CD8-positive, alpha-beta memory T cell (primary cell): ENCODE measurements at places on chromosomes 7 and 10. TPM values are rescaled to one million over a fixed set of nuclear protein-coding genes. Genes with fewer than 3 reads are reported as not detected.

FAM241B gene
- total RNA-seq, result 10.8 TPM

AKR1C8 gene
- total RNA-seq, result not detected

BUB3 gene
- 255 TPM for total RNA-seq

ATAD1 gene
- 62.3 TPM for total RNA-seq

SP8 gene
- not detected for total RNA-seq

NXPH1 gene
- not detected for total RNA-seq

DNA sequence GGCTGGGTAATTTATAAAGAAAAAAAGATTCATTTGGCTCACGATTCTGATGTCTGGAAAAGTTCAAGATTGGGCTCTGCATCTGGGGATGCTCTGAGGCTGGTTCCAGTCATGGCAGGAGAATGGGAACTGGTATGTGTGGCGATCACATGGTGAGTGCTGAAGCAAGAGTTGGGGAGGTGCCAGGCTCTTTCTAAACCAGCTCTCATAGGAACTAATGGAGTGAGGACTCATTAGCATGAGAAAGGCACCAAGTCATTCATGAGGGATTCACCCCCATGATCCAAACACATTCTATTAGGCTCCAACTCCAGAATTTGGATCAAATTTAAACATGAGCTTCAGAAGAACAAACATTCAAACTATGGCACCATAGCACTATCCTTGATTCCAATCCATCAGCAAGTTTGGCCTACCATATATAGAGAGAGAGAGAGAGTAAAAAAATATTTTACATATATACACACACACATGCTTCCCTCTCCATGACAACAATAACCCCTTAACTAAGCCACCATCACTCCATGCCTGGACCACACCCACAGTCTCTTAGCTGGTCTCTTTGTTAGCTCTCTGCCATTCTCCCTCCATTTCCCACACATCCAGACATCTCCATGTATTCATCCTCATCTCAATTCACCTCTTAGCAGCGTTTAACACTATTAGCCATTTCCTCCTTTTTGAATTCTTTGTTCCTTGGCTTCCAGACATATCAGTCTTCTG lies 57.9 kb downstream of the NPY start:
- DNase-seq, result no peak
- no peaks in the 10 kb centered on the region for H3K27me3 ChIP-seq
- H3K4me1 ChIP-seq, result no peaks in the 10 kb centered on the region

- H3K4me1 ChIP-seq, result no peaks in the 10 kb centered on the region
- H3K27me3 ChIP-seq, result no peaks in the 10 kb centered on the region
Measured at GRCh38 chr10:15625261-15625660, 94.5 kb downstream of the ITGA8 start.

DNA sequence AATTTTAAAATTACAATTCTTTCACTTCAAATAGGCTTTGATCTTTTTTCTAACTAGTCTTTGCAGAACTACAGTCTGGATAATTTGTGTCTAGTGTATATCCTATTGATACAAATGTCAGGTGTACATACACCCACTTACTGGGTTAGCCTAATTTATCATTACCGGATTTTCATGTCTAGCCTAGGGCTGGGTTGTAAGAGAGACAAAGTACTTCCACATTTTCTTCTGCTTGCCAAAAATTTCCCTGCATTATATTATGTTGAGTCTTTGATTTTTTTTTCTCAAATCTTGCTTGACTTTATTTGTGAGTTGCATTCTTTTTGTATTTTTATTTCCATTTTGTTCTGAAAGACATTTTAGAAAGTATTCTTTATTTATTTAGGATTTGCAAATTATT lies 284.8 kb upstream of the FZD8 start:
- H3K27ac ChIP-seq, result no peak overlapping the region
- DNase-seq, result no peak
- H3K36me3 ChIP-seq, result no peaks in the 10 kb centered on the region
- H3K4me1 ChIP-seq, result no peaks in the 10 kb centered on the region

GRCh38 chr10:110225441-110225755 lies 18.0 kb downstream of the MXI1 start:
- H3K27ac ChIP-seq, result no peak overlapping the region
- peaks cover 22% of the 10 kb centered on the region for H3K4me1 ChIP-seq
- H3K27me3 ChIP-seq, result no peaks in the 10 kb centered on the region
- H3K36me3 ChIP-seq, result no peaks in the 10 kb centered on the region
- DNase-seq, result no peak

GRCh38 chr7:15525652-15526263 lies 36.1 kb downstream of the AGMO start:
- no peaks in the 10 kb centered on the region for H3K36me3 ChIP-seq
- H3K27ac ChIP-seq, result no peak overlapping the region
- H3K4me1 ChIP-seq, result no peaks in the 10 kb centered on the region
- H3K4me3 ChIP-seq, result no peak overlapping the region
- no peaks in the 10 kb centered on the region for H3K27me3 ChIP-seq

DNA sequence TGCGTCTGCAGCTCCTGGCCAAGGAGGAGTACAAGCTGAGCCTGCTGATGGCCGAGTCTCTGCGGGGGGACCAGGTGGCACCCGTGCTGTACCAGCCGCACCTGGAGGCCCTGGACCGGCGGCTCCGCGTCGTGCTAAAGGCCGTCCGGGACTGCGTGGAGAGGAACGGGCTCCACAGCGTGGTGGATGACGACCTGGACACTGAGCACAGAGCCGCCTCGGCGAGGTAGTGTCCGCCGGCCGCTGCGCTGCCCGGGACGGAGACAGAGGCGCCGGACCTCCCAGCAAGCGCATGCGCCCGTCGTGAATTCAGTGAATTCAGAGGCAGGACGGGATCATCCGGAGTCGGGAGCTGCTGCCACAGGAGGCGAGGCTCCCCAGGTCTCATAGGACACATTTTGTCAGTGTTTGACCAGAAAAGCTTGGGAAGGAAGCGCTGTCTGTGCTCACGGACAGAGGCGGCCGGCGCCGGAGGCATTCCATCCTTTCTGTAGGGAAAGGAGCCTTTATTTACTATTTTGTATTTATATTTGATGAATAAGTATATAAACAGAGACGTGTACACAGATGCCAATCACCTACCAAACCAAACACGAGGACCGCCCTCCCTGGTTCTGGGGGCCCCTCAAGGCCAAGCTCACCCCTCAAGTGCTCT lies 30.1 kb upstream of the FOXL3 start:
- H3K36me3 ChIP-seq, result no peaks in the 10 kb centered on the region
- H3K27ac ChIP-seq, result no peak overlapping the region
- H3K27me3 ChIP-seq, result no peaks in the 10 kb centered on the region
- peak; percentile 36 for DNase-seq
- H3K4me1 ChIP-seq, result no peaks in the 10 kb centered on the region
